ENCODE measurements at places on chromosomes 11 and 22. TPM values are rescaled to one million over a fixed set of nuclear protein-coding genes. Genes with fewer than 3 reads are reported as not detected.

The HEPHL1 gene
- total RNA-seq: not detected

GRCh38 chr22:47629791-47630655 lies 867.6 kb downstream of the TBC1D22A start:
- H3K36me3 ChIP-seq: no peaks in the 10 kb centered on the region
- H3K27ac ChIP-seq: no peak overlapping the region
- peaks cover 54% of the 10 kb centered on the region for H3K27me3 ChIP-seq
- no peak overlapping the region for H3K4me3 ChIP-seq
- DNase-seq: no peak

The UQCC3 gene
- 6.1 TPM for total RNA-seq

DNA sequence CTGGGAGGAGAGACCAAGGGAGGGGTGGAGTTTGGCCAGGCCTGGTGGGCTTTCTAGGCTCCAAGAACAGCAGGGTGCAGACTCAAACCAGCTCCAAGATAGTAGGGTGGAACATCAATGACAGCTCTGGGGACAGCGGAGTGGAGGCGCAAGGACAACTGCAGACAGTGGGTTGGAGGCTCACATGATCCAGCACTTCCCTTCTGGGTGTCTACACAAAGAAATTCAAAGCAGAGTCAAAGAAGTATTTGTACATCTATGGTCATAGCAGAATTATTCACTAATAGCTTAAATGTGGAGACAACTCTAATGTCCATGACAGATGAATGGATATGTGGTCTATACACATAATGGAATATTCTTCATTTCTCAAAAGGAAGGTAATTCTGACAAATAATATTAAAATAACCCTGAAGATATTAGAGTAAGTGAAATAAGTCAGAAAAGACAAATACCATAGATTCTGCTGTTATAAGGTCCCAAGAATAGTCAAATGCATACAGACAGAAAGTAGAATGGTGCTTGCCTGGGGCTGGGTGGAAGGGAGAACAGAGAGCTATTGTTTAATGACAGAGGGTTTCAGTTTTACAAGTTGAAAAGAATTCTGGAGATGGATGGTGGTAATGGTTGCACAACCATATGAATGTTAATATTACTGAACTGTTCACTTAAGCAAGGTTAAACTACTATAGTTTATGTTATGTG lies 5.5 kb upstream of the GAB4 start:
- H3K4me3 ChIP-seq: no peak overlapping the region
- H3K4me1 ChIP-seq: no peaks in the 10 kb centered on the region
- H3K27me3 ChIP-seq: peaks cover 8% of the 10 kb centered on the region
- no peak for DNase-seq
- no peaks in the 10 kb centered on the region for H3K36me3 ChIP-seq
- H3K27ac ChIP-seq: no peak overlapping the region

The APOA4 gene
- total RNA-seq: not detected

DNA sequence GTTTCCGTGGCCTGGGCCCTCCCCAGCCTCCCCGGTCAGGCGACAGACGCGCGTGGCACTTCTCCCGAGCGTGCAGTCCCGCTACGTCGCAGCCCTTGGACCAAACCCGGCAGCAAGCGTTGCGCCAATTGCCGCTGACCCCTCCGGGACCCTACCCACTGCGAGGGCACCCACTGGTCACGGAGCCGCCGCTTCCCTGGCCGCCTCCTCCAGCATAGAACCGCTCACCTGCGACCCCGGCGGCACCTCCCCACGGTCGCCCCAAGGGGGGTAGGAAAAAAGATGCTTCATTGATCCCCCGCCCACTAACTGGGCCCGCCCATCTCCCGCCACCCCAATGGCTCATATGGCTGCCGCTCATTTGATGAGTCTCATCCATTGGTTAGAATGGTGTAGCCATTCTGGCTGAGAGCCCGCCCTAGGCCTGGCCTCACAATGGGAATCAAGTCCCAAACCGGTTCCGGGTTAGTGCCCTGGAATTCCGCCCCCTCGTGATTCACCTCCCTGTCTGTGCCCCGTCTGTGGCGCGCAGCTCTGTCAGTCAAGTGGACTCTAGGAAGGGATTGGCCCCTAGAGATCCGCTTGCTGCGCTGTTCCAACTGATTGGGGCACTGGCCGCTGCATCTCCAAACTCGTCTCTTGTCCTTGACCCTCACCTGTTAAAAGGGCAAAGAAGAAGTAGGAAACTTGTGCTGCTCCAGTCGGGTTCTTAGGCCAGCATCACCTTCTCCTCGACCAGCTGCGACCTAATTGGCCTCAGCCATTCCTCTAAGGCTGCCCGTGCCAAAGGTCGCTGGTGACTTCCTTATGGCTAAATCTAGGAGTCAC lies at the start of gene MSANTD4:
Gene MSANTD4, minus strand, starts transcription at position 274 of the 828 bp plus-strand sequence. CDS start 11,323 bp downstream, outside the sequence.
- peaks cover 25% of the 10 kb centered on the region for H3K4me1 ChIP-seq
- H3K36me3 ChIP-seq: no peaks in the 10 kb centered on the region
- DNase-seq: peak; percentile 98
- peak within 1 kb of the TSS; percentile 55 for H3K27ac ChIP-seq
- H3K4me3 ChIP-seq: peak within 1 kb of the TSS; percentile 89
- no peaks in the 10 kb centered on the region for H3K27me3 ChIP-seq

The DLG2 gene
- total RNA-seq: 8.6 TPM

DNA sequence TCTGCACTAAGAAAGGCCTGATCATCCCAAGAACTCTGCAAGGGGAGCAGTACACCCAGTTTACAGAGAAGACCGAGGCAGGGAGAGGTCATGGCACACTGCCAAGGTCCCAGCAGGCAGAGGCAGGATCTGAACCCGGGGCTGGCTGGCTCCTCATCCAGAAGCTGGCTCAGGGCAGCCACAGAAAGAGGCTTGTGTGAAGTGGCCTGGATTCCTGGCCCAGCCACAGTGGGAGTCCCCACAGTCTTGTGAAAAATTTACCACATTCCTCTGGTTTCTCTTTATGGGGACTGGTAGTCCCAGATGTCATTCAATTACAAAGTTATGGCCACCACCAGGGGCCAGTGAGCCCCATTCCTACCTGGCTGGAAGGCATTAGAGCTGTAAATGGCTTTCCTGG lies 440.5 kb downstream of the MIAT start:
- H3K27me3 ChIP-seq: peaks cover 29% of the 10 kb centered on the region
- no peaks in the 10 kb centered on the region for H3K36me3 ChIP-seq
- no peak for DNase-seq
- no peak overlapping the region for H3K27ac ChIP-seq

- H3K4me1 ChIP-seq: no peaks in the 10 kb centered on the region
- DNase-seq: no peak
- H3K4me3 ChIP-seq: no peak overlapping the region
- no peak overlapping the region for H3K27ac ChIP-seq
- H3K36me3 ChIP-seq: no peaks in the 10 kb centered on the region
Observed at GRCh38 chr11:82807646-82808045, 74.0 kb upstream of the FAM181B start.

DNA sequence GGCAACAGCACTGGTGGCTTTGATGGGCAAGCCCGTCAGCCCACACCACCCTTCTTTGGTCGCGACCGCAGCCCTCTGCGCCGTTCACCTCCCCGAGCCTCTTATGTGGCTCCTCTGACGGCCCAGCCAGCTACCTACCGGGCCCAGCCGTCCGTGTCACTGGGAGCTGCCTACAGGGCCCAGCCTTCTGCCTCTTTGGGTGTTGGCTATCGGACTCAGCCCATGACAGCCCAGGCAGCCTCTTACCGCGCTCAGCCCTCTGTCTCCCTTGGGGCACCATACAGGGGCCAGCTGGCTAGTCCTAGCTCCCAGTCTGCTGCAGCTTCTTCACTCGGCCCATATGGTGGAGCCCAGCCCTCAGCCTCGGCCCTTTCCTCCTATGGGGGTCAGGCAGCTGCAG lies 8.0 kb downstream of the RBM14 start:
- no peaks in the 10 kb centered on the region for H3K27me3 ChIP-seq
- no peak overlapping the region for H3K4me3 ChIP-seq
- DNase-seq: no peak
- H3K4me1 ChIP-seq: peaks cover 43% of the 10 kb centered on the region
- H3K36me3 ChIP-seq: peaks cover 3% of the 10 kb centered on the region

The SMTNL1 gene
- total RNA-seq: not detected

GRCh38 chr22:39353346-39353745 lies 3.6 kb downstream of the SYNGR1 start:
- no peak for DNase-seq
- peaks cover 12% of the 10 kb centered on the region for H3K27me3 ChIP-seq
- H3K27ac ChIP-seq: no peak overlapping the region

- H3K4me3 ChIP-seq: no peak overlapping the region
- no peak overlapping the region for H3K27ac ChIP-seq
- DNase-seq: no peak
- H3K36me3 ChIP-seq: no peaks in the 10 kb centered on the region
- H3K4me1 ChIP-seq: no peaks in the 10 kb centered on the region
Observed at GRCh38 chr11:18650859-18651557, 16.9 kb upstream of the SPTY2D1 start.

GRCh38 chr11:64745521-64746328 lies 1.8 kb upstream of the RASGRP2 start:
- no peaks in the 10 kb centered on the region for H3K27me3 ChIP-seq
- H3K36me3 ChIP-seq: peaks cover 13% of the 10 kb centered on the region
- H3K4me1 ChIP-seq: peaks cover 96% of the 10 kb centered on the region
- H3K4me3 ChIP-seq: peak overlapping the region; percentile 30

The DDI1 gene
- total RNA-seq: not detected

The CCDC88B gene
- 105 TPM for total RNA-seq

- H3K27me3 ChIP-seq: no peaks in the 10 kb centered on the region
- no peak overlapping the region for H3K27ac ChIP-seq
- DNase-seq: no peak
- H3K4me1 ChIP-seq: peaks cover 31% of the 10 kb centered on the region
- H3K4me3 ChIP-seq: no peak overlapping the region
- no peaks in the 10 kb centered on the region for H3K36me3 ChIP-seq
Observed at GRCh38 chr22:40004836-40005235, 10.1 kb downstream of the FAM83F start.

DNA sequence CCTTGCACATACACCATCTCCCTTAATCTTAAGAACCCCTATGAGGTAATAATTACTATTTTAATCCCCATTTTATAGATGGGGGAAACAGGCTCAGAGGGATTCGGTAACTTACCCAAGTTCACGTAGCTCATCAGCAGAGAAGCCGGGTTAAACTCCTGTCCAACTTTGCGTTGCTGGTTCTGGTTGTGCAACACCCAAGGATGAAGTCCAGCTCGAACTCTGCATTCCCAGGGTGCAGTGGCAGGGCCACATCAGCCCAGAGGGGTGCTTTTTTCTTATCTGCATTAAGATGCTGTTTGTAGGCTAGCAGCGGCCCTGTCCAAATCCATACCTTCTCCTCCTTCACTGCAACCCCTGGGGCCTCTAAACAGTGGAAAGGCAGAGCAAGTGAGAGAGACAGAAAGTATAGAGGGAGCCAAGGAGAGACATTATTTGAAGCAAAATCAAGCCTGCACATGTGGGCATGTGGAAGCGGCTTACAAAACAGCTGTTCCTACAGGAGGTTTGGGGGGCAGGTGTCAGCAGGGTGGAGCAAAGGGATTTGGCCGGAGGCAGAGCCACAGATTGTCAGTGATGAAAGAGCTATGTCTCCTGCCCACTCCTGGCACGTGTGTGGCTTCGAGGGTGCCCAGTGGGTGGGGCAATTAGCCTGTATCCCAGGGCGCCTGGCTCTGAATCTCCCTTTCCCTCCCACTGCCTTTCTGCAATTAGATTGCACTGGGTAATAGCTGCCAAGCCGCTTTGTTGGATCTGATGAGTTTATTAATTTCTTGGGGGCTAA lies 129.5 kb upstream of the TBCEL start:
- no peaks in the 10 kb centered on the region for H3K4me1 ChIP-seq
- no peak overlapping the region for H3K27ac ChIP-seq
- H3K36me3 ChIP-seq: no peaks in the 10 kb centered on the region
- no peak overlapping the region for H3K4me3 ChIP-seq
- DNase-seq: peak; percentile 47

DNA sequence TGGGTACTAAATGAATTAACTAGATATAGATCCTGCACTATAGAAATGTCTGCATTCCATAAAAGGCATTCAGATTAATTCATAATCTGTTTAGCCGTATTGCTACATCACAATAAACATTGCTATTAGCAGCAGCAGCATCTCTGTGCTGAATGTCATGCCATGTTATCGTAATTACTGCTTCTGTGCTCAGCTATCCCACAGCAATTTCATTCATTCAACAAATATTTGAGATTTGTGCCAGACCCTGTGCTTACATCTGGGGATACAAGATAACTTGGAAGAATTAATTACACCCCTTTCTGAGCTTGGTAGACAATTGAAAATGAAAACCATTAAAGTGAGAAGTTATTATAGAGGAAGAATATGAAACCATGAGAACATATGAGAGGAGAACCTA lies 185.8 kb upstream of the C11orf87 start:
- H3K4me3 ChIP-seq: no peak overlapping the region
- no peak overlapping the region for H3K27ac ChIP-seq
- H3K4me1 ChIP-seq: no peaks in the 10 kb centered on the region
- no peaks in the 10 kb centered on the region for H3K36me3 ChIP-seq

GRCh38 chr11:131822506-131822905 lies 452.1 kb downstream of the NTM start:
- H3K4me3 ChIP-seq: no peak overlapping the region
- H3K27ac ChIP-seq: no peak overlapping the region
- peaks cover 2% of the 10 kb centered on the region for H3K27me3 ChIP-seq
- no peak for DNase-seq

The NAV2 gene
- total RNA-seq: 3.3 TPM

- H3K27me3 ChIP-seq: peaks cover 84% of the 10 kb centered on the region
- DNase-seq: no peak
- H3K4me1 ChIP-seq: no peaks in the 10 kb centered on the region
- no peak overlapping the region for H3K4me3 ChIP-seq
Observed at GRCh38 chr22:44595841-44596341, 97.9 kb upstream of the RTL6 start.

GRCh38 chr11:126755526-126755925 lies 245.0 kb downstream of the KIRREL3 start:
- no peaks in the 10 kb centered on the region for H3K4me1 ChIP-seq
- H3K27me3 ChIP-seq: no peaks in the 10 kb centered on the region
- H3K27ac ChIP-seq: no peak overlapping the region
- H3K4me3 ChIP-seq: no peak overlapping the region
- no peak for DNase-seq

- H3K4me3 ChIP-seq: peak overlapping the region; percentile 75
- no peaks in the 10 kb centered on the region for H3K27me3 ChIP-seq
- peaks cover 95% of the 10 kb centered on the region for H3K4me1 ChIP-seq
- H3K27ac ChIP-seq: peak overlapping the region; percentile 98
- DNase-seq: peak; percentile 83
- H3K36me3 ChIP-seq: no peaks in the 10 kb centered on the region
Observed at GRCh38 chr11:118921929-118922744, 3.6 kb downstream of the BCL9L start.

DNA sequence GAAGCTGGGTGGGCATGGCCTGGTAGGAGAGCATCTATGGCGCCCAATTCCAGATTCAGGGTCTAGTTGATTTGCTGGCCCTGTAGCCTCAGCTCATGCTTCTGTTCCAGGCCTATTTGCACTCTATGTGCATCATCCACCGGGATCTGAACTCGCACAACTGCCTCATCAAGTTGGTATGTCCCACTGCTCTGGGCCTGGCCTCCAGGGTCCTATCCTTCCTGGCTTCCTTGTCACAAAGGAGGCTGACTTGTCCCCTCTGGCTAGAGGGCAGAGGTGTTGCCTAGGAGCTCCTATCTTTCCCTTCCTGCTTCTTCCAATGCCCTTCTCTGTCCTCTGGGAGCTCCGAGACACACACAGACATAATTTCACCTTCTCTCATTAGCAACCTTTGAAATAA lies 21.3 kb downstream of the PIK3IP1 start:
- peaks cover 9% of the 10 kb centered on the region for H3K4me1 ChIP-seq
- H3K36me3 ChIP-seq: peaks cover 72% of the 10 kb centered on the region
- H3K27ac ChIP-seq: peak overlapping the region; percentile 53
- H3K27me3 ChIP-seq: no peaks in the 10 kb centered on the region

- peak overlapping the region; percentile 77 for H3K4me3 ChIP-seq
- peaks cover 17% of the 10 kb centered on the region for H3K4me1 ChIP-seq
- H3K27me3 ChIP-seq: no peaks in the 10 kb centered on the region
- no peaks in the 10 kb centered on the region for H3K36me3 ChIP-seq
- peak overlapping the region; percentile 91 for H3K27ac ChIP-seq
- no peak for DNase-seq
Observed at GRCh38 chr11:36510594-36510942, 496 bp upstream of the TRAF6 start.
